ENCODE measurements at places on chromosomes 11 and 22.

DNA sequence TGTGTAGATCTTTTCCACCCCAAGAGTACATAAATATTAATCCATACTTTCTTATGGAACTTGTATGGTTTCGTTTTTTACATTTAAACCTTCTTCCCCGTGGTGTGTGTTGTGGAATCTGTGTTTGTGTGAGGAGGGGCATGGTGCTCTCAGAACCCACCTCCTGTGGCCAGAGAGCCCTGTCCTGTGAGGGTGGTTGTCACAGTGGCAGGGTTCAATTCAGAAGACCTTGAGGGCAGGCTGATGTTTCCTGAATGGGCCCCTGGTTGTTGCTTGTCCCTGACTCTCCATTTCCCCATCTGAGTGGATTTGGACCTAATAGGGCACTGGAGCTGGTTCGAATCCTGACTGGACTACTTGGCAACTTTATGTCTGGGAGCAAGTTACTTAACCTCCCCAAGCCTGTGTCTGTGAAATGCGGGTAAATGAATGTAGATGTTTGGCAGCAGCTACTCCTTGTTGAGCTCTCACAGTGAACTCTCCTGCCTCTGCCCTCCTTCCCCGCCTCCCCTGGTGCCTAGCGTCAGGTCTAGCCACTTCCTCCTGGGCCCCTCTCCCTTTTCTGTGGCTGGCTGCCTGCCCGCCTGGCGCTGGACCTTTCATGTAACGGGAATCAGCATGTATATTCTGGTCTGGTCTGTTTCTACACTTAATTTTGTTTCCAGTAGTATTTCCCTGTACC, 7.3 kb downstream of the NEAT1 start:
- peak; percentile 53 for DNase-seq

GRCh38 chr11:1202154-1202775, 20.6 kb upstream of the MUC5B start:
- no peak for DNase-seq

- peak; percentile 26 for DNase-seq
Observed at GRCh38 chr11:11552529-11553087, 69.2 kb downstream of the GALNT18 start.

DNA sequence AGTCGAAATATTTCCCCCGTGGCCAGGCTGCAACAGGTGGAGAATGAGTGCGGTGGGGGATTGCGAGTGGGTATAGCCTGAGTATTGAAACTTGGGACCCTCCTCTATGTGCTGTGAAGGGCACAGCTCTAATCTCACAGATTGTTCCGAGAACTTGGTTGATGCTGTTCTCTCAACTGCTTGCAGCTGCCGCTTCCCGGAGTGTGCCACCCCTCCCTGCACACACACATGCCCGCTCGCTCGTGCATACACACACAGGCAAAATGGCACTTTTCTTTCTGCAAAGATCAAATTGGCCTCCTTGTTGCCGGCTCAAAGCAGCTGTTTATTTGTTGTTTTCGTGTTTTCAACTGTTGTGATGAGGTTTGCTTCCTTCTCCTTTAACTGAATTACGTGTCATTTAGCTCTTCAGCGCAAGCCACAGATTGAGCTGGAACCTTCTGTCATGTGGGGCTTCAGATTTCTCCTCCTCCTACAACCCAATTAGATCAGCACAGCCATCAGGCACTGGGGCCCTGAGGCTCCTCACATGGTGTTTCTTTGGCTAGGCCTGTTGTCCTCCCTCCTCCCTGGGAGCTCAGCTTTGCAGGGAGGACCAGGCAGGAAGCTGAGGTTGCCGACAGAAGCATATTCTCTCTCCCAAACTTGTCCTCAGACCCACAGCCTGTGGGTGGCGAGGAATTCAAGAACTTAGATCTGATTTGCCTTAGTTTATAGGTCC, 13.9 kb upstream of the B3GAT1 start:
- no peak for DNase-seq

GRCh38 chr22:47196881-47197772, 434.7 kb downstream of the TBC1D22A start:
- no peak for DNase-seq

DNA sequence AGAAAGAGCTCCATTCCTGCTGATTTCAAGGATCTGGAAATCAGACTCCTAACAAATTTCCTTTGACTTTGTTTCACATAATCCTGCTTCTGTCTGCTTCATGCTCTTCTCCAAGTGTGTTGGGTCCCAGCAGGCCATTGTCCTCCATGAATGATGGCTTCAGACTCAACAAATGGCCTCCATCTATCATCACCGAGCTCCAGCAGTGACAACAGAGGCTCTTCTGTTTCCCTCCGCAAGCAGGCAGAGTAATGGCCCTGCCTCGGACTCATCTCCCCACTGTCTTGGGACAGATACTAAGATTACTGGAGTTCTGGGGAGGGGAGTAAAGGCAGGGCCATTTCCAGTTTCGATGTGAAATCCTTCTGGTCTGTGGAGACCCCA, 127.3 kb downstream of the TENM4 start:
- DNase-seq: peak; percentile 4

DNA sequence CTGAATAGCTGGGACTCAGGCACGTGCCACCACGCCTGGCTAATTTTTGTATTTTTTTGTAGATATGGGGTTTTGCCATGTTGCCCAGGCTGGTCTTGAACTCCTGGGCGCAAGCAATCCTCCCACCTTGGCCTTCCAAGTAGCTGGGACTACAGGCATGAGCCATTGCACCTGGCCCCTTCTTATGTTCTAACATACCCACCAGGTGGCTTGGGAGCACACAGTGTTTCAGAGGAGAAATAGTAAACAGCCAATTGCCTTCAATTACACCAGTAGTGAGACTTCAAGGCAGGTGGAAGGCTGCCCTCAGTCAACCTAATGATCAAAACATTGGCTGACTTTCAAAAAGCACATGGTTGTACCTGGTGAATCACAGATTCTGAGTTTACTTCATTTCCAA, 167.2 kb downstream of the SWAP70 start:
- DNase-seq: no peak

- DNase-seq: no peak
Observed at GRCh38 chr11:67312187-67313021, 9.1 kb downstream of the SSH3 start.

- no peak for DNase-seq
Observed at GRCh38 chr11:70091638-70092037, 13.5 kb downstream of the ANO1 start.

Measured in ELF-1 (cell line).